ENCODE measurements at places on chromosomes 16 and 17. TPM values are rescaled to one million over a fixed set of nuclear protein-coding genes. Genes with fewer than 3 reads are reported as not detected.

MYL4 gene
- 61.9 TPM for total RNA-seq

DNA sequence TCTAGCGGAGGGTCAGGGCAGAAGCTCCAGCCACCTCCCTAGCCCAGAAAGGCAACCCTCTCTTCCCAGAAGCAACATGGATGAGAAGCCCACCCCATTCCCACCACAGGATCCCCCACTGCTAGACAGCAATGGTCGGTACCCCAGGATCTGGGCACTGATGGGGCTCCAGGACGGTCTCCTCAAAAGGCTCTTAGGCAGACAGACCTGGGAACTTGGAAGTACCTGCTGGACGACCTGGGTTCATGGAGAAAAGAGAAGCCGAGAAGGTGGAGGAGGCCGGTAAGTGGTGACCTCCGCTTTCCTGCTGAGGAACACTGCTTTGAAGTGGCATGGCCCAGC is 96.6 kb downstream of the TBC1D16 start:
- DNase-seq = no peak

DNA sequence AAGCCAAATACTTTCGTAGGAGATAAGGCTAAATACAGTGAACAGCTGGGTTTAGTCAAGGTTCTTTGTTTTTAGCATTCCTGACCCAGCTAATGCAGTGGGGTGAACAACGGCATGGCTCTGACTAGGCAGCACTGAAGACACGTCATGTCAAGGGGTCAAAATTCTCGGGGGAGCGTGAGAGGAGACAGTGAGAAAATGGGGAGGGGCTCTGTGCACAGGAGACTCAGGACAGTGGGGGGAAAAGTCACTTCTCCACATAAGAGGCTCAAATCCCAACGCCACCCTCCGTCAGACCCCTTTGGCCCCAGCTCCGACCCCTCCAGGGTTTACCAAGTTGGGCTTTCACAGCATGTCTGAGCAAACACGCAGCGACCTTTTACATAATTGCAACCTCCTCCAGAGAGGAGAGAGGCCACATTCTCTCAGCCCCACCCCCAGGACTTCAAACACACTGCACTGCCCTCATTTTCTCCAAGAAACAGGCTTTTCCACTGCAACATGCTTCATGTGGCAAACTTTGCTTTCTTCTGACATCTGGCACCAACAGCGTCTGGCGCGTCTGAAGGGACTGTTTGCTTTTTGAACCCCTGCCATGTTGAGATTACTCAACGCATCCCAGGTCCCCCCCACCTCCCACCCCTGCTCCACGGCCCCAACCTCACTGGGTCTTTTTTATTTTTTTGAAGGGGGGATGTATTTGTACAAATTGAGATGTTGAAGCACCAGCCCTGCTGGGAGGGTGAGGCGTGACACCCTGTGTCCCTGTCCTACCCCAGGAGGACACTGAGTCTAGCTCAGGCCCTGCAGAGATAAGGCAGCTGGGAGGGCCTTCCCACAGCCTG is 30.0 kb downstream of the AXIN2 start:
- peak; percentile 76 for DNase-seq

DNA sequence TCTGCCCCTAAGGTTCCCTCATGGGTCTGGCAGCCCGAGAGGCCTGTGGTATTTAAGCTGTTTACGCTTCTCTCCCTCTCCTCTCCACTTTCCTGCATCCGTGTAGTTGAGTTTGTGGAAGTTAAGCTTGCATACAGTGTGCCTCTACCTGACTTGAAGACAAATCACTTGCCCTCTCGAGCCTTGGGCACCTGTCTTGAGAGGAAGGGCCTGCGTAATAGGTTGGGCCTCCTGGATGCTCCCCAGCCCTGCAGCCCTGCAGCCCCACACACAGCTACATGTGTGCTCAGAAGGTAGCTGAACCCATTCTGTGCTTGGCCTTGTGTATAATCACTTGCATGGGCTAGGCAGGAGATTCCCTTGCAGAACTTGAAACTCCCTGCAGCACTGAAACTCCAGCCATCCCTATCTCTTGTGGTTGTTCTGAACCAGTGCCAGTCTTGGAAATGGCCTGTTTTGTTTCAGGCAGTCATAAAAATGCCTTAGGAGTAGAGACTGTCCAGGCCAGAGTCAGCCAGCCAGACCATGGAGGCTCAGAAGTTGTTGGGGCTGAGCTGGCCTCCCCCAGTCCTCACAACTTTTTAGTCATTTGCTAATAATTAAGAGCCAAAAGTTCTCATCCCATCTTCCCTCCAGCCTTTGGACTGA is 134.6 kb downstream of the CLEC16A start:
- no peak for DNase-seq

- DNase-seq = no peak
Observed at GRCh38 chr17:79706931-79707850, 23.6 kb upstream of the ENPP7 start.

DNA sequence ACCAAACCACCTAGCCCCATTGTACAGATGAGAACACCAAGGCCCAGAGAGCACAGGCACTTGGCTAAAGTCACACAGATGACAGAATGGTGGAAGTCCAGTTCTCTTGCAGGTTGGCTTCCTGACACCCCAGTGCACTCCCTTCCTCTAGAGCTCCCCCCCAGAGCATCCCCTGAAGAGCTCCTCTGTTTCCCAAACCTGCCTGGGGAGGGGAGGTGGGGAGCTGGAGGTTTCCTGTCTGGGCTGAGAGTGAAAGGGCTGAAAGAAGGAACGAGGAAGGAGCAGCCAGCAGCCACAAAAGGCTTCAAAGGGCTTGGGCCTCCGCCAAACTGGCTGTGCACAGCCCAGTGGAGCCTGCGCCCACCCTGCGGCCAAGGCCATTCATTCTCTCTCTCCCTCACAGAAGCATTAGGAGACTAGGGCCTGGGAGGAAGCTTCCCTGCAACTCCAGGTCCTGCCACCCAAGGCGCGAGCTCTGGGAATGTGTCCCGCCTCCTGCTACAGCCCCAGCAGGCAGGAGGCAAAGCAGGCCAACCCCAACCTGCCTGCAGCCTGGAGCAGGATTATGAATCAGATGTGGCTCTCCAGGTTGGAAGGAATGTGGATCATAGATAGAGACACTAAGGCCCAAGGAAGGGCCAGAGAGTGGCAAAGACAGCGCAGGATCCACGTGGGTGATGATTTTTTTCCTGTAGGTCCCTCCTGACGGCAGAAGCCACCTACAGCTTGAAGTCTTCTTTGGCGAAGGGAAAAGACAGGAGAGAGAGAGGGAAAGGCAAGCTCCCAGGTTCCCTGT is 913 bp downstream of the SLC13A5 start:
- no peak for DNase-seq

DNA sequence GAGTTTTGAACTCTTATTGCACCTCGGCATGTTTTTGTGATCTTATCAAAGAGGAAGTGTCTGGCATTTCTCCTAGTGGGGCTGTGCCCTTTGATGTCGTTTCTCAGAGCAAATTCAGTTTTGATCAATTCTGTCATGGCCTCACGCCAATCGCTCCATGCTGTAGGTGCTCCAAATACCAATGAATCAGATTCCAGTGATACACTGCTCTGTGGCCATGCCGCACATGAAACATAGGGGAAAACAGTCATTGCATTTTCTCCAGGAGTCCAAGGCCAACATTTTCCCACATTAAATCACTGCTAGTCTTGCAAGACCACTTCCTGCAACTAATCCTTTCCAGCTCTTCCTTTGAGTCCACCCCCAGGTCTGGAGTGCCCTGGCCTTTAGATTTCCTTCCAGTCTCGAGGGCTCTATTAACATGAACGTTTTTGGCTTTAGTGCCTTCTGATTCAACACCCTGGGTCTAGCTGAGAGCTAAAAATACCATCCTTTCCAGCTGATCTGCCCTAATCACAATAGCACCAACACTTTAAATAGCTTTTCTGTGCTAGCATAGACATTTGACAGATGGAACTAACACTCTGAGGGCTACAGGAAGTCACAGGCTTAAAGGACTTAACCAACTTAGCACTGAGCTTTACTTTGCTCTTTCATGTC is 18.2 kb upstream of the RASL10B start:
- DNase-seq = no peak

- peak; percentile 92 for DNase-seq
Observed at GRCh38 chr17:81315129-81315884, 20.2 kb upstream of the SLC38A10 start.

Data from SJCRH30 (cell line).